ENCODE measurements at places on chromosomes 5 and 9.
A peak's percentile ranks its signal among the peaks of the same experiment; 100 is the strongest.

DNA sequence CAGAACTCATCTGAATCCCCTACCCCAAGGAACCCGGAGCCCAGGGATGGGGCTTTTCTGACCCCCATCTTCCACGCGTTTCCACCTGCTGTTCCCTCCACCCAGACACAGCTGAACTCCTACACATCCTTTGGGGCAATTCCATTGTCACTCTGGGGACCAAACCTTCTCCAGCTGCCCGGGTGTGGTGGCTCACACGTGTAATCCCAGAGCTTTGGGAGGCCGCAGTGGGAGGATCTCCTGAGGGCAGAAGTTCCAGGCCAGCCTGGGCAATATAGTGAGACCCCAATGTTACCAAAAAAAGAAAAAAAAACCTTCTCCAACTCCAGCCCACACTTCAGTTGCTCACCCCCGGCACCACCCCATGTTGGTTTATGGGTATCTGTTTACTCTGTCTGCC is 8.1 kb downstream of the EPB41L4B start:
- DNase-seq, result no peak

DNA sequence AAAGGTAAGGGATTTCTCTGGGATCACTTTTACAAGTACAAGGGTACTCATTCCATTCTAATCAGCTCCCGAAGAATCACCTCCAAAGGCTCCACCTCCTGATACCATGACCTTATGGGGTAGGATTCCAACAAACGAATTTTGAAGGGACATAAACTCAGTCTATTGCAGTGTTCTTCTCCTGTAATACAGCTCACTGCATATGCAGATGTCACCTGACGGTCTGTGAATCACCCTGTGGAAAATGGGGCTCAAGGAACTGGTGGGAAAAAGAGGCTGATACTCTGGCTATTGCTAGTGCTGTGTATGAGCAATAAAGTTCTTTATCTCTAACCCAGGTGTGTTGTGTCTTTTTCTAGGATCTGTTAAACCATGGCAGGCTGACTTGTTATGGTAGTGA is 42.4 kb upstream of the CCDC112 start:
- no peak for DNase-seq

GRCh38 chr5:124162767-124163532 is 583.5 kb downstream of the ZNF608 start:
- DNase-seq, result peak; percentile 0

- DNase-seq, result no peak
Measured at GRCh38 chr5:80782626-80783025, 127.8 kb upstream of the DHFR start.

DNA sequence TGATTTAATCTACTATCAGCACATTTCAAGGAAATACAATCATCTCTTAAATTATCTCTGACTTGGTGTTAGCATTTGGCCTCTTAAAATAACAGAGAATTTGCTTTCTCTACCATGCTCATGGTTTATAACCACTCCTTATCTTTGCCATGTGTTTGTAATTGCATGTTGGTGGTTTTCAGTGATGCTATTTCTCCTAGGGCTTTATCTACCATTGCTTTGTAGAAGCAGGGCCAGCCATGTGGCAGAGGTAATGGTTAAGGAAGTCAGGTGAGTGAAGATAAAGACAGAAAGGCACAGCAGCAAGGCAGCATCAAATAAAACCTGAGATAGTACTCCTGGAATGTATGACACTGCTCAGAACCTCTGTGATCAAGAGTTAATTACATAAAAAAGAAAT is 206.2 kb downstream of the FER start:
- DNase-seq, result peak; percentile 76

- DNase-seq, result no peak
Measured at GRCh38 chr9:114387680-114388356, at the start of gene AKNA. AKNA (minus strand) TSS chr9:114387982; CDS start chr9:114381333, 6,649 bp downstream.

- DNase-seq, result no peak
Measured at GRCh38 chr5:115100319-115100955, 69.3 kb downstream of the TRIM36 start.

- no peak for DNase-seq
Measured at GRCh38 chr5:108193021-108193795, 188.7 kb downstream of the FBXL17 start.

- DNase-seq, result no peak
Measured at GRCh38 chr5:79849061-79849460, 142.0 kb downstream of the MTX3 start.

- no peak for DNase-seq
Measured at GRCh38 chr5:160297776-160298175, 14.6 kb downstream of the CCNJL start.

GRCh38 chr9:75429531-75430475 is 341.5 kb downstream of the OSTF1 start:
- DNase-seq, result no peak

DNA sequence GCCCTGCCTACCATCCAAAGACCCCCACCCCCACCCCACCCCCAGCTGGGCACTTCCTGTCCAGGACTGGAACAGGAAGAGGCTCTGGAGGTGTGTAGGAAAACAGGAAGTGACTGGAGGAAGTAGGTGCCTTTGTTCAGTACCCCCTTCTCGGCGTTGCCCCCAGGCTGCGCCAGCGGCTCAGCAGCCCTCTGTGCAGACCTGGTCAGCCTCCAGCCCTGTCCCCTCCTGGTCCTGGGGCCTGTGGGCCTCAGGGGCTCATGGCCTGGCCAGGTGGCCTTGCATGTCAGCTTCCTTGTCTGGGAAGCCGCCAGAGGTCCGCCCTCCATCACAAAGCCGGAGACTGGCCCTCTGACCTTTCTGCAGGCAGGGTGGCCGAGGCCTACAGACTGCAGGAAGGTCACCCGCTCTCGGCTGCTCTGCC is 26.0 kb downstream of the FLT4 start:
- DNase-seq, result no peak
